Stimulated activated CD8-positive, alpha-beta memory T cell treated with anti-CD3 and anti-CD28 coated beads, Interleukin-4, amount 100 ng/mL, for 1 hour (primary cell): ENCODE measurements at places on chromosomes 6 and 20.

DNA sequence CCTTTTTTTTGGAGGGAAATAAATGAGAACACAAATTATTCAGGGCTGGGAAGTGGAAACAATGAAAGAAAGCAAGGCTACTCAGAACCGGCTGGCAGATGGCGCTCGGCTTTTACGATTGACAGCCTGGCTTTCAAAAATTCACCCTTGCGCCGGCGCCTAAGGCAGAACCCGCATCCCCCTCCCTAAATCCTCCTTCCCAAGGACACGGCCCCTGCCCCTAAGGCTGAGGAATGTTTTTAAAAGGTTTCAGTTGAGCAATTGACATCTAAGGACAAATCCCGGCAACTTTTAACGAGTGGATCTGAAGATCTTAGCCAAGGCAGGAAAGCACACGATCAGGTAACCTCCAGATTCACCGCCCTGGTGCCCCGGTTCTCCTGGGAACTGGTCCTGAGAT, 16.3 kb downstream of the GNAS start:
- no peak for DNase-seq

GRCh38 chr6:7762760-7763159, 36.9 kb downstream of the BMP6 start:
- DNase-seq: no peak

DNA sequence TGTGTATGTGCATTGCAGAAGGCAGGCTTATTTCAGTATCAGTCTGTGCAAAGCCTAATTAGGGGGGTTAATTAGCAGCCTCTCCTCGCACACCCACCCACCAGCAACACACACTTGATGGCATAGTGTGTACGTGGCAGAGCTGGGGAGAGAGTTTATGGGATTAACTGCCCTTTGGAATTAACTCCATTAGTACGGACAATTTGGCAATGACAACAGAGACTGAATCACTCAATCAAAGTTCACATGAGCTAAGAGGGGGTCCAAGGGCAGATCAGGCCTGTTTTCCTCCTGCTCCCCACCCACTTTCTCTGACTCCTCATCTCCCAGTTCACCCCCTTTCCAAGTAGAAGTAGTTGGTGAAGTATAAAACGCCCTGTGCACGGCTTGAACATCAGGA, 69.5 kb downstream of the LRFN2 start:
- DNase-seq: no peak

GRCh38 chr6:107641500-107641941, 151.6 kb downstream of the SOBP start:
- DNase-seq: no peak

- DNase-seq: no peak
Observed at GRCh38 chr6:161232467-161232866, 41.4 kb downstream of the AGPAT4 start.

DNA sequence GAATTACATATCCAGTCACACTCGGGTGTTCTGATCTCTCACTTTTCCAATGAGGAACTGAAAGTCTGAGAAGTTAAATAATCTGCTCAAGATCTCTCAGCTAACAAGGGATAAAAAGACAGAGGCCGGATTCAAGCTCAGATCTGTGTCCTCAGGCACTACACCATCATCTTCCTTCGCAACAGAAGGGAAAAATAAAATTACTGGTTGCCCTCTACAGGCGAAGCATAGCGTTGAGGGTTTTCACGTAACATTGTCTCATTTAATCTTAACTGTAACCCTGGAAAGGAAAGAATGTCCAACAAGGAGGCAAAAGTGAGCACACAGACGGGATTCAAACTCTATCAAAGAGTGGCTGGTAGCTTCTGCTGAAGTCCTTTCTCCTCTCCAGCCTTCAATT, 67.8 kb upstream of the ANKEF1 start:
- no peak for DNase-seq

DNA sequence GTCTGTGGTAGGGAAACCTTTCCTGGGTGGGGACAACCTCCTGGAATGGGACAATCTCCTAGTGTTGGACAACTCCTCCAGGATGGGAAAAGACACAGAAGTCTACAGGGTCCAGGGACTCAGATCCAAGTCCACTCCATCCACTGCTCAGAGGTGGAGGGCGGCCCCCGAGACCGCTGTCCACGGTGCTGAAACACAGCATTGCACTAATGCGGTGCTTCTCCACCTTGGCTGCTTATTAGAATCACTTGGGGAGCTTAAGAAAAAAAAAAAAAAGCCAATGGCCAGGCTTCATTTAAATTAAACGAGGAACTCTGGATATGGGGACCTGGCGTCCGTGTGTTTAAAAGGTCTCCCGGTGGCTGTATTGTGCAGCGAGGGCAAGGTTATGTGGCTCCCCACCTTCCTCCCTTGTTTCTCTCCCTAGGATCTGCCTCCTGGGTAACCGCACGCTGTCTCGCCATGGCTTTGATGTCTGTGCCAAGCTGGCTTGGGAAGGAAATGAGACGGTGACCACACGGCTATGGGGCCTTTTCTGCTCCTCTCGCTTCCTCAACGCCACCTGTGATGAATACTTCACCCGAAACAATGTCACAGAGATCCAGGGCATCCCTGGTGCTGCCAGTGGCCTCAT, 12.0 kb downstream of the SLC12A5 start:
- DNase-seq: no peak

DNA sequence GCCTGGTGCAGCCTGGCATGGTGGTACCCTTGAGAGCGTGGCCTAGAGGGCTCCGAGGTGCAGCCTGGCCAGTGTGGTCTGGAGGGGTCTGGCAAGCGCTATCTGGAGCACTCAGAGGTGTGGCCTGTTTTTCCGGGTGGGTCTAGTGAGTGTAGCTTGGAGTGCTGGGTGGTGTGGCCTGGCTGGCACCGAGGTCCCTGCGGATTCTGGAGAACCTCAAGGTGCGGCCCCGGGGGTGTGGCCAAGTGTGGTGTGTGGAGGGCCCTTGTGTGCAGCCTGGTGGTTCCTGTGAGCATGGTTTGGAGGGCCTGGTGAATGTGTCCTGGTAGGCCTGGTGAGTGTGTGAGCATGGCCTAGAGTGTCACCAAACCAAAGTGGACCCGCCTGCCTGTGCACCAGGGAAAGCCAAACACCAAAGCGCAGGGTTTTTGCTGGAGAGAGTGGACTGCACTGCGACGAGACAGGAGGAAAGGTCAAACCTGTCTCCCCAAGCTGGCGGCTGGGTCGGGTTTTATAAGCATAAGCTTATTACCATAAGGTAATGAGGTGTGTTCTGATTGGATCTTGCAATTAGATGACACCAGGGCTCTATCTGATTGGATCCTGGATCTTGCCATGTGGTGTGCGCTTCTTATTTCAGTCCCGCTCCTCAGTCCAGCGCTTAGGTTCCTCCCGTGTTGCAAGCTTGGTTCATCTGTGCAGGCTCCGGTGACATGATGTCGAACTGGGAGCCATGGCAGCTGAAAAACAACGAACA, 35.7 kb downstream of the IGF2R start:
- no peak for DNase-seq

- no peak for DNase-seq
Observed at GRCh38 chr6:108115598-108116058, 41.1 kb upstream of the OSTM1 start.

- DNase-seq: no peak
Observed at GRCh38 chr20:17896771-17897369, 71.7 kb downstream of the SNX5 start.

DNA sequence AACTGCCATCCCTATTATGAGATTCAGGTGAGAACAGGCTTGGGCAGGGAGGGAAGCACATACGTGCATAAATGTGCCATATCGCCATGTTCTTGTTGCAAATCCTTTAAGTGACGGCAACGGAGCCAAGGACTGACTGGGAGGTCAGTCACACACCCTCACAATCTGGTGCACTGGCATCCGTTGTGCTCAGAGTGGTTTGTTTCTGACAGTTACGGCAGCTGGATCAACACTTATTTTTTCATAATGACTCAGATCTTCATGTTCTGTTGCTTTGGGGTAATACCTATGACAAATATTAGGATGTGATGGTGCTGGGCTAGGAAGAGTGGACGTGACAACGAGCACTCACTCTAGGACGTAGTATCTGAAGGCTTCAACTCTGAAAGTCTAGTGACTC, 56.2 kb upstream of the PREP start:
- no peak for DNase-seq

DNA sequence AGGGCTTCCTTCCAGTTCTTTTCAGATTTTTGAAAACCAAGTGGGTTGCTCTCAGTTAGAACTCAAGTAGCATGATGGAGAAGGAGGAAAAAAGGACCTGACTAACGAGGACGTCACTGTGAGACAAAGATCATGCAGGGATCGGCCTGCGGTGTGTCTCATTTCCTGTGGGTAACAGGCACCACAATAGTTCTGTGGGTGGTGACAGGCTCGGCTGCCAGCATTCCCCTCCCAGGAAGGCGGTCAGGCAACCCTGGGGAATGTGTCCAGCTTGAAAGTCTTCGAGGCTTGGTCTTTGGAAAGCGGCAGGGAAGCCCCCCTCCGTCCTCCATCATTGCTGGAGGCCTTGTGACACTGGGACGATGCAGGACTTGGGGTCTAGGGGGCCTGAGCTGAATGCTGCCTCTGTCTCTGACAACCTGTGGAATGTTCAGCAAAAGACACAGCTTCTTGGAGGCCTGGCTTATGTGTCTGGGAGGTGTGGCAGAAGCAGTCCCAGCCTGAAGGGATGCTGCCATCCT, 121.0 kb downstream of the BCAS1 start:
- DNase-seq: peak; percentile 55

DNA sequence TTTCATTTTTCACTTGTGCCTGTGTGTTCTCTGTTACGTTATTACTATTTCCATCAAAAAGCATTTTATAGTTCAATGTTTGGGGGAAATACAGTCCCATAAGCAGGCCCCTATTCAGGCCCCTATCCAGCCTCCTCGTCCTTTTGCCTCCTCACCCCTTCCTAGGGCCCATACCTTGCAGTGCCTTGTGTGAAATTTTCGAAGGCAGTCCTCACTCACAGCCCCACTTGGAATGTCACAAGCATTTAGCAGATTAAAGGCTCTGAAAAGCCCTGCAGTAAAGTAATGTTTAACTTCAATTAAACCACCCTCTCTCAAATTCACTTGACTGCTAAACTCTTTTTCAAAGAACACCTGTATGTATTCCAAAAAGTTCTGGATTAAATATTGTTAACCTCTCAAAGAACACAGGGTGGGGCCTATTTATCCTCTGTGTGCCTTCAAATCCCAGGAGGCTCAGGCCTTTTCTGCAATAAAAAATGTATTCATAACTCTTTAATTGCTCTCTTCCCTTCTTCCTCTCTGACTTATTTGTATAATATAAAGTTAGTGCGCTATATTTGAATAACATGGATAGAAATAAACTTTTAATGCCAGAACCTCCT, 202.5 kb downstream of the FOXA2 start:
- DNase-seq: no peak

DNA sequence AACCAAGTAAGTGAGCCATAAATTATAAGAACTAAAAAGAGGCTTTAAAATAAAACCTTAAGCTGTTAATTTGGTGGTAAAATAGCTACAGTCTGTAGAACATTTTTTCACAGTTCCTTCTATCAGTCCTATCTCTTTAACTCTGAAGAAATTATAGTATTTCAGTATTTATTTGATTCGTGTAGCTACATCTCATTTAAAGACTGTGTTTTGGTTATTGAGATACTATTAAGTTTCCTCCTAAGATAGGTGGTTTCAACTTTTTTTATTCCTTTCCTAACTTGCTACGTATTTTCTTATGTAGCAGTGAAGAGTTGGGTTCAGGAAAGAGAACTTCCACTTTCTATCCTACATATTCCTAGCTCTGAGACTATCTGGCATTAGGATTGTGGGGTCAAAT, 97.2 kb downstream of the CD2AP start:
- no peak for DNase-seq

DNA sequence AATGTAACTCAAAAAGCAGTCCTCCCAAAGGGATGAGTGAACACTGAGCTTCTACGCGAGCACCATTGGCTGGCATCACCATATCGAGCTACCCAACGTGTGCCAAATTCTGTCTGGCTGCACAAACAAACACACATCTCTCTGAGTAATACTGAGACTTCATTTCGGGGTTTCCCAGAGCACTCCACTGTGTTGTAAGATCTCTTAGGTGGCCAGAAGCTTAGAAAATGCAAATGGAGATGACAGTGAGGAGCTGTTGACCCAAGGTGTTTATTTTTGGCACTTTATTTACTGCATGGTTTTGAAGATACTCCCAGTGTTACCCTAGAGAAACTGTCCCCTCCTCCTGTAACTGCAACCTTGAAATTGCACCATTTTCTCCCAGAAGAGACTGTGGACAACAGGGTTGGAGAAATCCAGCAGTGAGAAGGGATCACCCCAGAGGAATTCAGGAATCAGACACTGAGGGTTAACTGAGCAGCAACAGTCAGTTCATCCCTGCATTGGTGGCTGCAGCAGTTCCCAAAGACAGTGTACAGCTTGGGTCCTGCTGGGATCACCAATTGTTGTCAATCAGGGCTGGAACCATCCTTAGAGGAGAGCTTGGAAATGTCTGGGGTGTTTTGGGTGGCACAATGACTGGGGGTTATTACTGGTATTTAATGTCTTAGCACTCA, 1.0 kb upstream of the RIPOR2 start:
- DNase-seq: no peak

GRCh38 chr20:50379049-50379990, 130.9 kb upstream of the PTPN1 start:
- no peak for DNase-seq

DNA sequence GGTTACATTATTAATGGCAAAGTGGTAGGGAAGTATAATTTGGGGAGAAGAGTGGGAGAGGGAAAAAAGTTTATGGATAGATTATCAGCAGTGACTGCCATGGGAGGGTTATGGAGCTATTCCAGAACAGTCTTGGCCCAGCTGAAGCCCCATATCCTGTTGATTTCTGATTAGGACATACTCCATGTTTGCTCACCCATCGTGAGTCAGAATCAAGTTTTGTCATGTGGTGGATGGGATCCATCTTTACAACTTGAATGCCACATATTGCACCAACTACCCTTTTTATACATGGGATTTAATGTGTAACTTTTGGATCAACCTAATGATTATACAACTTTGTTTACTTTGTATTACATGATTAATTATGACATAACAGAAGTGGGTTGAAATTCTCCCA, 217.0 kb downstream of the HAO1 start:
- DNase-seq: no peak

DNA sequence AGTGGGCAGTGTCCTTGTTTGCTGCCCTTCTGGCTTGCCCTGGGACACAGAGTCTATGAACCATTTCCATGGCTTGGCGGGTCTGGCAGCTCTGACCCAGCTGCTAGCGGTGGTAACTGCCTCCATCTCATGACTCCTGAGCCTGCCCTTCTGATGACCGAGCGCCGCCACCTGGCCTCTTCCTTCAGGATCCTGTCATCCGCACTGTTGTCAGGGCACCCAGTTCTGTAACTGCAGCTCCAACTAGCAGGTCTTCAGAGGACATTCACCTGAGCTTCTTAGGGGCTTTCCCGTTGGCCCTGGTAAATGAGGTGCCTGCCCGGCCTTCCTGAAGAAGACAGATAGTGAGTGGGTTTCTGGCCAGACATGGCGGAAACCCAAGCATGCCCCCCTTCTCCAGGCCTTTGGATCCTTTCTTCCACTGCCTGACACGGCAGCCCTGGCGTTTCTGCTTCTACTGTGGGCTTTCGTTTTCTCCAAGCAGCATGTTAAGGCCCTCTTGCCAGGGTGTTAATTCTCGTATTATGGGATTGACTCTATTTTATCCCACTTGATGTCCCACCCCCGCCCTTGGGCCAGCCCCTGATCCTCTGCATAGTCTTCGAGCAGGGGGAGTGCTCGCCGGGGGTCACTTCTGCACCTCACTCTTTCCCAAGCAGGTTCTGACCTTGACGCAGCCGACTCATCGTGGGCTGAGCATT, 24.7 kb downstream of the PACSIN1 start:
- DNase-seq: no peak

- no peak for DNase-seq
Observed at GRCh38 chr6:45959534-45960145, 56.0 kb downstream of the CLIC5 start.
